NCI-H2029 treated with DMSO at 0.1 percent for 48 hours (cell line): ENCODE measurements at places on chromosomes 7 and 10.

DNA sequence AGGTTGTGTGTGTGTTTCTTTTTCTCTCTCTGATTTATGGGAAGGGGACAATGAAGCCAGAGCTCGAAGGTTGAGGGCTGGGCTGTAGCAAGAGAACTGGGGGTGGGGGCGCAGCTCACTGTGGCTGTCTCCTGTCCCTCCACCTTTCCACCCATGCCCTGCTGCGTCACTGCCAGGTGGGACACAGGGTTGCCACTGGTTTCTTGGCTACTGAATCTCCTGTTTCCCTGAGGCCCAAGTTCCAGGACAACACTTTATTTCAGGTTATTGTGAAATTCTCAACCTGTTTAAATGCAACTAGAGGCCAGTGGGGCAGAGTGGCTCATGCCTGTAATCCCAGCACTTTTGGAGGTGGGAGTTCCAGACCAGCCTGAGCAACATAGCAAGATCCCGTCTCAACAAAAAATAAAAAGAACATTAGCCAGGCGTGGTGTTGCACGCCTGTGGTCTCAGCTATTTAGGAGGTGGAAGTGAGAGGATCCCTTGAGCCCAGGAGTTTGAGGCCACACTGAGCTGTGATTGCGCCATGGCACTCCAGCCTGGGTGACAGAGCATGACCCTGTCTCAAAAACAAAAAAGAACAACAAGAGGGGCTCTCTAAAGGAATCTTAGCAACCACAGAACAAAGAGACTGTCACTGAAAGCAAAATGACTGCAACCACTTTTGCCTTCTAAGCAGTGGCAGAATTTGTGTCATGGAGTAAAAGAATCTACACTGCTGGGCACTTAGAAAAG lies 22.6 kb downstream of the TBATA start:
- DNase-seq: no peak

DNA sequence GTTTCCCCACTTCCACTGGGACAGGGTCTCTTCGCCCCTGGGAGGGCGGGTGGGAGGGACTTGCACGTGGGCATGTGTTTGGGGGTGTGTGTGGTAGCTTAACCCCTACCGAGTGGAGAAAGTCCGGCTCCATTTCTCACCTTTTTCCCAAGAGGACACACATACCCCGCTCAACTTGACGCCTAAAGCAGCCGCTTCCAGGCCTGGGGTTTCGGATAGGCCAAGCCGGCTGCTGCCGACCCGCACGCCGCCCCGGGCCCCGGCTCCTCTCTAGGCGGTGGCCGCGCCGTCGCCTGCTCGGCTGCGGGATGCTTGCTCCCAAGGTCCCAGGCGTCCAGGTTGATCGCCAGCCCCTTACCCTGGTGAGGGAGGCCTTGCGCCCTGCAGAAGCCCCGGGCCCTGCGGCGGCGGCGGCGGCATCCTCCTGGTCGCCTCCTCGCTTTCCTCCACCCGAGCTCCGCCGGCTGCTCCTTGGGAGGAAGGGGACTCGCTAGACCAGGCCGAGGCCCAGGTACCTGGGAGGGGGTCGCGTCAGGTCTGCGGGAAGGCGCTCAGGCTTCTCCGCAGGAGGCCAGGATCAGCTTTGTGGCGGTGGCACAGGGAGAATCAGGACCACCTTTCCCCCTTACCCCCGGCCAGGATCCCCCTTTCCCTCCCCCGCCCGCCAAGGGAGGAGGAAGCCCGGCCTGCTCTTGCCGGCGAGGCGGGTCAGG lies 3.2 kb upstream of the GATA3 start:
- DNase-seq: no peak

- DNase-seq: no peak
Measured at GRCh38 chr7:16034353-16034752, 347.9 kb upstream of the MEOX2 start.

- DNase-seq: peak; percentile 30
Measured at GRCh38 chr10:64041185-64041988, 520.2 kb downstream of the REEP3 start.

- no peak for DNase-seq
Measured at GRCh38 chr7:128121711-128122530, 90.7 kb upstream of the LRRC4 start.

GRCh38 chr10:100829097-100829870 lies 83.5 kb upstream of the SLF2 start:
- DNase-seq: no peak

DNA sequence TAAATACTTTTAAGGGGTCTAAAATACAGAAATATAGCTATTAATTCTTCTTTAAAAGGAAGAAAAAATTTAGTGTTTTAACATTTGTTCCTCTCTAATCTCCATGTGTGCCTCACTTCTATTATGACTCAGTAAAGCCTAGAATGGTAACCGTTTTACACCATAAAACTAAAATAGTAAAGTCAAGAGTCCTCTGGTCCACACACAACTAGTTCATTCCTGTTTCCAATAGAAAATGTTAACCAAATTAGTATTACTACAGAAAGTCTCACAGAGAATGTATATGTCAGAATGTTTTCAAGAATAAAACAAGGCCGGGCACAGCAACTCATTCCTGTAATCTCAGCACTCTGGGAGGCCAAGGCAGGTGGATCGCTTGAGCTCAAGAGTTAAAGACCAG lies 55.8 kb downstream of the CNOT4 start:
- DNase-seq: no peak

DNA sequence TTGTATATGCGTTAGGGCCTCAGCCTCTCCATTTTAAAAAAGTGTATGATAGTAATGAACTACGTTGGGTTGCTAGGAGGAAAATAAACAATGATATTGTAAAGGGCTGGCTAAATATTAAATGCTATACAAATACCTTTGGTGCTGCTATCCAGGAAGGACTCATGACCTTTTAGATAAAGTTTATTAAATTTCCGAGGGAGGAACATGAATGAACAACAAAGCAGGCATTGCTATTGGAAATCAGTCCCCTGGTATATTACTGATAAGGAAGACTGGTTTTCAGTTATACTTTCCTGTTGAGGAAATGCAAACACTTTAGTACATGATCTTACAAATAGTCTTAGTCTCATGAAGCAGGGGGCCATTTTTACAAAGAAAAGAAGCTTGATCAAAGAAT lies 17.2 kb upstream of the AGR2 start:
- DNase-seq: no peak

DNA sequence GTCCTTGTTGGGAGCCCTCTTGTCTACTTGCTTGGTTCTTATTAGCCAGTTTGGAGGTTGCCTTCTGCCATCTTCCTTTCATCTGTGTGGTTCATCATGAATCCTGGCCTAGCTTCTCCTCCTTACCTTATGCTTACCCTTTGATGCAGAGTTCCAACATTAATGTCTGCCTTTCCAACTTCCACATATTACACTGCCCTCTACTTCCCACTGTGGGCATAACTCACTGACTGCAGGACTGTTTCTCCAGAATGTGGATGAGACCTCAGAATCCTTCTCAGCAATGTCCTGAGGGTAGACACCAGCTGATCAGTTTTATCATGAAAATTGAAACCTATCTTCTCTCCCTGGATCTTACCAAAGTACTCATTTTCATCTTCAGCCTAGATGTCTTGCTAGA lies 491.0 kb downstream of the LRMDA start:
- DNase-seq: no peak

- DNase-seq: no peak
Measured at GRCh38 chr7:114940220-114940619, 18.3 kb downstream of the MDFIC start.

- peak; percentile 47 for DNase-seq
Measured at GRCh38 chr7:102236592-102237287, 49.9 kb upstream of the SH2B2 start.

DNA sequence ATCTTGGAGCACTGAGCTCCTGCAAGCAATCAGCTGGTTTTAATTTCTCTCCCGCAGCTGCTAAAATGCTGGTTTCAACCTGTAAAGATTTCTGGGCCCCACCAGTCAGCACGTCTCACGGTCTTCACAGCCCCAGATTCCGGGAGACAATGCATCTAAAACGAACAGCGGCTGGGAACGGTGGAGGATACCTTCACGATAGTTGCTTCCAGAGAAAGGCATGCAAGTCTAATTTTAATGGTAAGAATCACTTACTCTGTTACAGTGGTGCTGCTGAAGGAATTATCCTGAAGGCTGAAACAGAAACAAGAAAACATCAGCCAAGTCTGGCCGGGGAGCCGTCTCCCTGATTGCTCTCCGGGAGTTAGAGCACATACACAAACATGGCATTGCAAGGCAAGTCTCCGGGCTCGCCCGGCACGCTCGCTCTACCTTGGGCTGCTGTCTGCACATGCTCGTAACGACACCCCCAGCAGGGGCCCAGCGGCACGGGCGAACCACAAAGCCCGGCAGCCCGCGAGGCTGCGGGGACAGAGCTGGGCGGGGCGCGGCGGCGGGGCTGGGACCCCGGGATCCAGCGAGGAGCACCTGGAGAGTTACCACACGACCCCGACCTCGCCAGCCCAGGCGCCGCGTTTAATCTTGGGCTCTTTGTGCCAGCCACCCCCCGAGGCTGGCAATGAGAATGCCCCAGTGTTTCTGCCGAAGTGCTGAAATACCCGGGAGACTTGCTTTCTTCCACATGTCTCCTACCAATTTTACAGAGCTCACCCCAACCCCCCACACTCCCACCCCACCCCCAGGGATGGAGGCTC lies at the start of gene FAM13C:
FAM13C (minus strand) TSS at position 406 of the 815 bp plus-strand sequence; CDS start at position 317, 89 bp downstream.
- DNase-seq: no peak

DNA sequence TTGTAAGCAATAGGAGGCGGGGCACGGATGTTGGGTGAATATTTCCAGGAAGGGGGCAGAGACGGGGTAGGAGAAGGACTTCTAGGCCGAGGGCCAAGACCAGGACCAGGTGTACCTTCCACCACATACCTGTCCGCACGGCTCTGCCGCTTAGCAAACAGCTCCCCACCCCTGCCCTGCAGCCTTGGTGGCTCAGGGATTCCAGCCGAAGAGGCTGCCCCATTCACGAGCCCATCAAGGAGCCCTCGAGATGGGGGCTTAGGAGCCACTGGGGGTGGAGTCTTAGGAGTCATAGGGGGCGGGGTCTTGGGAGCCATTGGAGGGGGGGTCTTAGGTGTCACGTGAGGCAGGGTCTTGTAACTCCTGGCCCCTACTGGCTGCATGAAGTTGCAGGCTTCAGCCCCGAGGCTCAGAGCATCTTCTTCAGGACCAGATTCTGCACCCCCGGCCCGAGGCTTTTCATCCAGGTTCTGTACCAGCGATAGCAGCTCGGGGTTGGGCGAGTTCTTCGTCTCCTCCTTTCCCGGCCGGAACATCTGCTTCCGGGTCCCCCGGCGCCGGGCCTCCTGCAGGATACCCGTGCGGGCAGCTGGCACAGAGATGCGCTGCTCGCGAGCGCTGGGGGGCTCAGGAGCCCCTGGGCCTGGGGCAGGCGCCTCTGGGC lies 6.1 kb upstream of the MYOZ1 start:
- DNase-seq: peak; percentile 9

DNA sequence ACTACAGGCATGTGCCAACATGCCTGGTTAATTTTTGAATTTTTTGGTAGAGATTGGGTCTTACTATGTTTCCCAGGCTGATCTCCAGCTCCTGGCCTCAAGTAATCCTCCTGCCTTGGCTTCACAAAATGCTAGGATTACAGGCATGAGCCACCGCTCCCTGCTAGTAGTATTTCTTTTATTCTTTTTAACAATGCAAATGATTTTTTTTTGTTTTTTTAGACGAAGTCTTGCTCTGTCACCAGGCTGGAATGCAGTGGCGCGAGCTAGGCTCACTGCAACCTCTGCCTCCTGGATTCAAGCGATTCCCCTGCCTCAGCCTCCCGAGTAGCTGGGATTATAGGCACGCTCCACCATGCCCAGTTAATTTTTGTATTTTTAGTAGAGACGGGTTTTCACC lies 58.1 kb downstream of the SVIL start:
- DNase-seq: no peak

DNA sequence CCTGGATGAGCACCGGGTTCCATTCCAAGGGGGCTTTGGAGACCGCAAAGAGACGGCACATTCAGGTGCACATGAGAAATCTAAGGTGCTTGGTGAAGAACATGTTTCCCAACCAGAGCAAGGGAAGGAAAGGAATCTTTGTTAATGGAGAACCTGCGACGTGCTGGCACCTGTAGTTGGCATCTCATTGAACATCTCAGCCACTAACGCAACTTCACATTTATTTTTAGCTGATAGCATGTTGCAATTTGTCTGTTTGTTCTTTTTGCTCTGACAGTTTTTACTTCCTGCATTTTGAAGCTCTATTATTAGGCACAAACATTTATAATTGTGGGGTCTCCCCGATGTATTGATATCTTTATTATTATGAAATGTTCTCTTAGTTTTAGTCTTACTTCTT lies 316.7 kb downstream of the TCERG1L start:
- DNase-seq: no peak

DNA sequence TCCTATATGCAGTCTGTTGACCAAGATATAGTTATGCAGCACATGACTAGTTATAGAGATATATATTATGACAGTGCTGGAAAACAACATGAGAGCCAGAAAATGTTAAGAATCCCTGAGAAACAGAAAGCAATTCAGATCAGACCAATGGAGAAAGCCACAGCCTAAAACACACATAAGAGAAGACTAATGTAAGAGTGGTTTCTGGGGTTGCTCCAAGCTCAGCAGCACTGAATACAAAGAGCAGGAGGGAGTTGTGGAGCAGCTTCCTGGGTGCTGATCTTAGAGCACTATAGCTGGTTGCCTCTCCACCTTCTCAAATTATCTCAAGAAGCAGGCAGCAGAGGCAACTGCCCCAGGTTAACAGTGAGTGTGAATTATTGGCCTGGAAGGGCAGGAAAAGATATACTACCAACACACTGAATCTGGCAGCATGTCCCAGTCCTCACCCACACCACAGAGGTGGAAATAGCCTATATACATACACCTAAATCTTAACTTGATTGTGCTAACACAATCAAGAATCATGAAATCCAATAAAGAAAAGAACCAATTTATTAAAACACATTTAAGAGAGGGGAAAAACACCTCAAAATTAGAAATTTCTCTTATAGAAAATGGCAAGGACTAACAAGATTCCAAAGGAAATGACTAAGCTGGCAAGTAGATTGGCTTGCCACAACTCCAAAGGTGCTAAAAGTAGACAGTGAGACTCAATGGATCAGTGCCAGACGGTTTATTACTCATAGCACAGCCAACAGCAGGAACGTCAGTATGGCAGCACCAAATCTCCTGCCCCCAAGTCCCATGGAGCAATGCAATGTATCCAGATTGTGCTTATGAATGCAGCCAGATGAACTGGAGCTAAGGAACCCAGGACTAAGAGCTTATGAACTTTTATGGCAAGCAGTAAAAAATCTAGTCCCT lies 5.1 kb downstream of the PTTG1IP2 start:
- DNase-seq: no peak

GRCh38 chr10:52662256-52662655 lies 110.3 kb downstream of the MBL2 start:
- DNase-seq: no peak

- DNase-seq: no peak
Measured at GRCh38 chr10:60338786-60339185, 50.9 kb downstream of the ANK3 start.
